ENCODE measurements at places on chromosomes 3 and 15.
A peak's percentile ranks its signal among the peaks of the same experiment; 100 is the strongest.

- peak; percentile 78 for DNase-seq
Observed at GRCh38 chr3:74410276-74410941, 204.1 kb downstream of the CNTN3 start.

DNA sequence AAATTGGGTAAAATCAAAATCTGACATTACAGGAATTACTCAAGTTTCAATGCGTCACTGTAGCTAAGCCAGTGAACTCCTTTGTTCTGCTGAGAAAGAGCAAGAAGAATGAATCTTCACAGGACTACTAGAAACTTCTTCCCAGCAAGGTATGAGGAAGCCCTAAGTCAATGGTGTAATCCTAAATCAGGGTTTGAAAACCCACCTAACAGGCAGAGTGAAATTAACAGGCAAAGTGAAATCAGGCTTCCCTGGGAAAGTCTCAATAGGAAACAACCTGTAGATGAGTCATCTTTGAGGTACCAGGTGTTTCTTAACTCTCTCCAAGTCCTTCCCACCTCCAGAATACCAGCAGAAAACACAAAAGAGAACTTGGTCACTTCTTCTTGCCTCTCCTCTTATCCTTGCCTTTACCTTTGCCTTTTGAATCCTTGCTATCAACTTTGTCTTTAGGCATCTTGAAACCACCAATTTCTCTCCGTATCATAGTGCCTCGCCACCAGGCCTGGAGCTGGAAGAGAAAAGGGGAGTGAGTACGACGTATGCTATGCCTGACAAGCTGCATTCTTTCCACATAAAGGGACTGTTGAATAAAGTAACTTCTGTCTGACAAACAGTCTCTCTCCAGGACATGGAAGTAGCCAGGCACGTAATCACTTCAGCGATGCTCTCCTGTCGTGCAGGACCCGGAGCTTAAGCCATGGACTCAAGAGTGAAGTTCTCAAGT is 60.6 kb upstream of the RPL35A start:
- no peak for DNase-seq

DNA sequence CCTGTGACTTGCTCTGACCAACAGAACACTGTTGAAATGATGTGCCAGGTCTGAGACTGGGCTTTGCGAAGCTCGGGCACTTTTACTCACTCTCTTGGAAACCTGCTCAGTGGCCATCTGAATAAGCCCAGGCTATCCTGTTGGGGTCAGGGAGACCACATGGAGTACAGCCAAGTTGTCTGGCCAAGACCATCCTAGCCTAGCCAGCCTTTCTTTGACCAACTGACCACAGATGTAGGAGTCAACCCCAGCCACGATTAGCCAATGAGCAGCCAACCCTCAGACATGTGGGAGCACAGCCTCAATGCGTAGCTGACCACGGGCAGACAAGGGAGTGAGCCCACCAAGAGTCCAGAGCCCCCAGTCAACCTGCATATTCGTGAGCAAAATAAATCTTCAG is 26.1 kb downstream of the CCR9 start:
- DNase-seq = no peak

DNA sequence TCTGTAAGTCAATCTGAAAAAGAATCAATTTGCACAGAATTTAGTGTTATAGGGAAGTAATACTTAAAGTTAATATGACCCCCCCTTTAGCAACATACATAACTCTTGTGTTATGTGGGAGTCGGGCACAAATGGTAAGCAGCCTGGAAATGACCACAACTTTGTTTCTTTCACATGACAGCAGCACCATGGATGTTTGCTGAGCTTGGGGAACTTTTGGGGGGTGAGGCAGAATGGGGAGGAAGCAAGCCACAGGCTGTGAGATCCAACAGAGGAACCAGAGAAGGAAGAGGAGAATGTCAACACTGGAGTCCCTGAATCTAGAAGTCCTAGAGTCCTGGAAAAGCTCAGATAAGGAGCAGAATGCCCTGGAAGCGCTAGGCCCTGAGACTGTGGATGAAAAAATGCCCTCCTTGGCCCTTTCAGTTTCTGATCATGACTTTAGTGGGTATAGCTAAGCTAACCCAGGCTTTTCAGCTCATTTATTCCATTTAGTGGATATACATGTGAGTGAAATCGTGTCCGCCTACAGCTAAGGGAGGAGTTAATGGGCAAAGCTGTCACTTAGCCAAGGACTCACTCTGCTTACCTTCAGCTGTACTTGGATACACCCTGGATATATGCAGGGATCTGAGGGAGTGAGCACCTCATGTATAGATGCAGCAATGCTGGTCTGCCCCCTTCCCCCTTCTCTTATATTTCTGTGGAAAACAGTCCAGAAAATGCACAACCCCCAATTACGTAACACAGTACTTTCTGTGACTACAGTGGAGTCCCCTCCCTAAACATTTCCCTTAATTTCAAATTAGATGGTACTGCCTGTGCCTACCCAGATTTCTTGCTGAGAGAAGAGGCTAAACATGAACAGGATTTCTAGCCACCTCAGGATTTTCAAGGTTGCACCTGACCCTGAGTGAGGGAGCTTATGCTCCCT is 39.1 kb downstream of the CFAP91 start:
- DNase-seq = no peak

- DNase-seq = no peak
Observed at GRCh38 chr15:90912770-90913075, 9.6 kb downstream of the MAN2A2 start.

GRCh38 chr3:66693461-66694031 is 192.7 kb upstream of the LRIG1 start:
- DNase-seq = no peak

DNA sequence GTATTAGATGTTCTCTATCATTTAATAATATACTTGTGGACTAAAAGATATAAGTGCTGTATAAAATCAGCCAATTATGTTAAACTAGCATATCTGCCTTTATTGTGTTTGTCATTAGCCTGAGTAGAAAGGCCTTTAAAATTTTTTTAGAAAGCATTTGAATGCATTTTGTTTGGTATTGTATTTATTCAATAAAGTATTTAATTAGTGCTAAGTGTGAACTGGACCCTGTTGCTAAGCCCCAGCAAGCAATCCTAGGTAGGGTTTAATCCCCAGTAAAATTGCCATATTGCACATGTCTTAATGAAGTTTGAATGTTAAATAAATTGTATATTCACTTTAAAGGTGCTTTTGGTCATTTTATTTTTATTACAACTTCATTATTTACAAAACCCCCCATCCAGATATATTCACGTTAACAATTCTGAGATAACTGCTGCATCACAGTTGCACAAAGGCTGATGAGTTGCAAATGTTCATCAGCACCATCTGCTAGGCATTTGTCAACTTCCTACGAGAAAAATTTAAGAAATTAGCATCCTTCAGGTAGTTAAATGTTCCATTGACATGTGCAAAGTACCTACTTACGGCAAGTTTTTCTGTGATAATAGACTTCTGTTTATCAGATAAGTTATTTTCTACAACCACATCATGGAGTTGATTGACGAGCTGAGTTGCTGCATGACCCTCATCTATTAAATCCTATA is 6.3 kb downstream of the EIF4A2 start:
- peak; percentile 46 for DNase-seq

DNA sequence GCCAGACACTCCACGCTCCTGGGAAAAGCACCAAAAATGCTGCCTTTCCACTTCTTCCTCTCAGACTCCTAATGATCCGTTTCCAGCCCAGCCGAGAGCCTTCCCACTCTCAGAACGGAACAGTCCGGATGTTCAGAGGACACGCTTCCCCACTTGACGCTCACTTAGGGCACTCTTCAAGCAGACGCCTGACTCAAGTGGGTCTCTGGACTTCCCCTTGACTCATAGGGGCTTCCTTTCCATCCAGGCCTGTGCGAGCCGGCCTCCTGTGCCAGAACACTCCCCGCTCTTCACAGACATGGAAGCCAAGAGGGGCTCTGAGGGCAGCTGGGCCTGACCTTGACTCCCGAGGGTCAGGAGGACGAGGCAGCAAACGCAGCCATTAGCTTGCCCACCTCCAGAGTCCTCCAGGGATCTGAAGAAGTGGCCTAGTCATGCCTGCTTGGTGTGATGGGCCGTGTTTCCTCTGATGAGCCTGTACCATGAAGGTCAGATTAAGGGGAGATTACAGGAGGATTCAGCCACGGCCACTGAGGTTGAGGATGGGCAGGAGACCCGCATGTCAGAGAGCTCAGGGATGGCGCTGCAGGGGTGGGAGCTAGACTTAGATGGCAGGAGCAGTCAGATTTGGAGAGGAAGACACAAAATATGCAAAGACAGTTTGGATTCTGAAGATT is 114.7 kb upstream of the TLE3 start:
- DNase-seq = no peak

DNA sequence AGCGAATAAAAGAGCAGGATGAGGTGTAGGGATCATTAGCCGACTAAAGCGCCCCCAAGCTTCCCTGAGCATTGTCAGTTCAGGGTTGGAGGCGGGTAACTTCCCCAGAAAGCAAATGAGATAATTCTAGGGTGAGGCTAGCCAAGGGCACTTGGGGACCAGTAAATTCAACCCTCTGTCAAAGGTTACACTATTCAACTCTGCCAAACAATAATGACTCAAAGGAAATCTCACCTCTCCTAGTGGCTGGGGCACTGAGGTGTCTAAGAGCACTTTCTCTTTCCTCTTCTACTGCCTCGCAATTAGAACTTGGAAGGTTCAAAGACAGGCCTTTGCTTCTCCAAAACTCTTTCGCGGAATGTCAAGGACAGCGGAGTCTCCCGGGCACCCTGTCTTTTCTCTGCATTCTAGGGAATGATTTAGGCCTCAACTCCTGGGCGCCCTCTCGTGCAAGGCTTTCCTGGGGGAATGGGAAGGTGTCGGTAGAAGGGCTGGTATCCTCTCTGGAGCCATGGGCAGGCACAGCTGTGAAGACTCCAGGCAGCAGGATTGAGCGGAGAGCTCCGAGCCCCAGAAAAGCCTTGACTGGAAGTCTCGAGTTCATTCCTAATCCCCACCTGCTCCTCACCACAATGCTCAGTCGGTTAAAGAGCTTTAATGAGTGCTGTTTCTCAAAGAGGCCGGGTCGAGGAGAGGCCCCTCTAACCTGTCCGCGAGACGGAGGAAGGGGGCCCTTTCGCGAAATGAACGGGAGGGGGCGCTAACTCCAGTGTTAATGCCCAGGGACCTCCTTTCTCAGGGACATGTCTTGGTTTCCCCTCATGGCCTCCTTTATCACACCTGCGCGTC is 21.9 kb downstream of the ZIC4 start:
- DNase-seq = no peak

DNA sequence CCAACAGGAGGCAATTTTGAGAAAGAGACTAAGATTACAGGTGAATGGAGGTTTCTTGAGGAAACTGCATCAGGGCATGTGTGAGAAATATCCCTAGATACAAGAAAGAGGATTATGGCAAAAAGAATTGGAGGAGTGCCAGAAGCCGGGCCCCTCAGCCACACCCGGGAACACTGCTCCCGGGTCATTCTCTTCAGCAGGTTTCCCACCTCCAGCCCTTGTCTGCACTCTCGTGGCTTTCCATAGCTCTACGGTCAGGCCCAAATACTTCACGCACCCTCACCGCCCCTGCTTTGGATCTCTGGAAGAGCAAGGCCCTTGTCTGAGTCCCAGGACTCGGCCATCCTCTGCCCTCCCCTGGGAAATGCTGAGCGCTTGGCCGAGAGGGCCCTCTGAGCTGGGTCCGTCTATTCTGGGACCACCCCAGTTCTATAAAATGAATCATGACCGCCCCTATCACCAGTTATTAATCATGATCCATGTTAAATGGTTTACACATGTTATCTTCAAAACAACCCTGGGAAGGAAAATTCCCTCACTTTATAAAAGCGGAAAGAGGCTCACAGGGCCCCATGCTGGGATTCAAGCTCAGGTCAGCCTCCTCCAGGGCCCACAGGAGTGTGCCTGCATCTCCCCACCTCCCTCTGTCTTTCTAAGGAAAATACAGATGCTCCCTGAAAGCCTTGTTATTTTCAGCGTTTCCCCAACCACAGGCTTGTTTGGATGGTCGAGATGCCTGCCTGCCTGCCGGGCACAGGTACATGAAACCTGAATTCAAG is 38.8 kb upstream of the SPTBN5 start:
- DNase-seq = no peak

DNA sequence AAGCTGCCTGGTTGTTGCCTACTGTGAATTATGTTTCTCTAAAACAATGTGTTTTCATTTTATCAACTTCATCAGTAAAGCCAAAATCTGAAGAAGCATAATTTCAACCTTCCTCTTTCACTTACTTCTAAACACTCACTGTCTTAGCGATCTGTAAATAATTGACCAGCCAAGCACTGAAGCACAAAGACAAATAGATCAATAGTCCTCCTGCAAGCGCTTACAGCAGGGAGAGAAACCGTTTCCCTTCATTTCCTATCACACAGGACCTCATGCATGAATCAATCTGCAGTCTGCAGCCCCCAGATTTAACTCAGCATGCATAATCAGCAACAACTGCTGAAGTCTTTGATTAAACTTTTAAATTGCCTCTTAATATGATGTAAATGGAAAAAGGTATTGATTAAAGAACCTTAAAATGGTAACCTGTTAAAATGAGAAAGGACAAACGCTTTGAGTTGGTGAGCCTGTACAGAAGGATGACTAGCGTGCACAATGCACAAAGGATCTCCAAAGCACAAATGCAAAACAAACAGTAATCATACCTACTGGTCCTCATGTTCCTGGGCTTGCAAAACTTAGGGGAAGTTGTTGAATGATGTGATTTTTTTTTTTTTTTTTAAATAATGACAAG is 370.2 kb upstream of the ZNF385D start:
- no peak for DNase-seq

DNA sequence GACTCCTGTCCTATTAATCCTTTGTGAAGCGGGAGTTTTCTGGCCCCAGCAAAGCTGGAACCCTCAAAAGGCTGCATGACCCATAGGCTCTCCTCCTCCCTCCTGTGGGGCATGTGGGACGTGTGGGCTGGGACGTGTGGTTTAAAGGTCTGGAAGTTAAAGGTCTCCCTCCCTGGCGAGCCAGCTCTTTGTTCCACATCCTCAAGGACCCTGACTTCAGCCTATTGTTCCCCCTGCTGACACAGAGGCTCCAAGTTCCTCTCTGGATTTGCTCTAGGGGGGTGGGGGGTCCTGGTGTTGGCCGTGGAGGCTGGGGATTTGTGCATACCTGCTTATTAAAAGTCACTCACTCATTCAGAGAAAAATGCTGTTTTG is 44.2 kb downstream of the SMAD6 start:
- no peak for DNase-seq

DNA sequence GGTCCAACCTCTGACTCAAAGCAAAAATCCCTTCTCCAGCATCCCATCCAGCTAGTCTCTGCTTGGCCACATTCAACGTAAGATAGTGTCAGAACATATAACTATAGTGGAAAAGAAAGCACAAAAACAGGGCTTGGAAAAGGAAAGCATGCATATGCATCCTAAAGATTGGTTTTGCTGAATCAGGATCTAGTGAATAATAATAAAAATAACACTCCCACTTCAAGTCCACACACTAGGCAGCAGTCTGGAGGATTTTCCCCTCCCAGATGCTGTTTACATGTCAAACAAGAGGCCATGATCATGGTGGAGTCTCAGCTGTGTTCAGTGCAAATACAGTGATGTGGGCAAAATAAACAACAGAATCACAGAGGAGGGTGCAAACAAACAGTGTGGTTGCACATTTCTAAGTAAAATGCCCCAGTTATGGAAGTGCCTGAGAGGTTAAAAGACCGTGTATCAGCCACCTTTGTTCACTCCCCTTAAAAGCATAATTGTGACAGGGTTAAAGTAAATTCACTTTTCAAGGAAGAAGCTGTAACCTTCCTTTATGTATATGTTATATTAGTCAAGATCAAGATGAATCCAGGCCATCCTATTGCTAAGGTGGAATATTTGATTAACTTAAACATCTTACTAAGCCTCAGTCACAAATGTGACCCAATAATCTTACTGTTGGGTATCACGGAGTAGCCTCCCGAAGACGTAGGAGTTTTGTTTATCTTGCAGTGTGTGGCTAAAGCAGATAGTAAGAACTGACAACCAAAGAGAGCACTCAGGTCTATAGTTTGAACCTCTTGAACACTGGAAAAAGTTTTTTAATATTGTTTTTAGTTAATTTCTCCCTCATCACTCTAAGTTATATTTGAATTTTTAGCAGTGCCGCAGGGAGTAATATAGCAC is 424.5 kb downstream of the SOX2 start:
- DNase-seq = no peak

Measured in SK-N-DZ (cell line).